ENCODE measurements at places on chromosomes 2 and 18.

- no peak for DNase-seq
Observed at GRCh38 chr18:35573531-35573930, 8.0 kb upstream of the GALNT1 start.

GRCh38 chr2:84197901-84198300 is 261.2 kb downstream of the SUCLG1 start:
- no peak for DNase-seq

- DNase-seq: no peak
Observed at GRCh38 chr2:9708683-9709538, 78.1 kb upstream of the YWHAQ start.

- DNase-seq: no peak
Observed at GRCh38 chr18:4077721-4078120, 377.4 kb downstream of the DLGAP1 start.

DNA sequence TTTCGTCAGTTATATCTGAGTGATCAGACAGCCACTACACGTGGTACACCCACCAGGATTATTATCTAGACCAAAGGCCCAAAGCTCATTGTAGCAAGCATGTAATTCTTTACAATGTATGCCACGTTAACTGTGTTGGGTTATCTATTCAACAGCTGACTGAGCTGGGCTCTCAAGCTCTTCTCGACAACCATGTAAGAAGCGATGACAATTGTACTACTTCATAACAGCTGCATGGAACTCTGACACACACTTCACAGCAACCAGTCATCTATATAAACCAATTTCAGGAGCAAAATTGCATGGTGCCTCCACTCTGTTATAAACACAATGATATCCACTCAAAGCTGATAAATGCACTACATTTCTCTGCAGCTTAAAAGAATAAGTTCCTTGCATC is 701.8 kb downstream of the NR4A2 start:
- no peak for DNase-seq

GRCh38 chr2:106144621-106145331 is 49.3 kb downstream of the UXS1 start:
- DNase-seq: no peak

- no peak for DNase-seq
Observed at GRCh38 chr2:45888167-45888566, 236.7 kb downstream of the PRKCE start.

DNA sequence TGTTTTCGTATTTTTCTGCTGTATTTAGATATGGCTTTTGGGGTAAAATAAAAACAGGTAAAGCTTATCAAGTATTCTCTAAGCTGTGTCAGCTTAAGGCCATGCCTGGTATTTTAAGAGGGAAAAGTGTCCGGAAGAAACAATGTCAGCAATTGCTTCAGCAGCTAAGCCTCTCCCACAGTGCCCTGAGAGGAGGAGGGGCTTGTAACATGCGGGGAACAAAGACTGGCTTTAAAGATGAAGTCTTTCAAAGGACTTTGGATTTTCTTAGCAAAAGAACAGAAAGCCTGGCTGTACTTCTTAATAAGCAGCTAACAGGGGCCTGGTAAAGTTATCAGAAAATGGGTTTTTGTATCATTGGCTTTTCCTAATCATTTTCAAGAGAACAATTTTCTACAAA is 102.8 kb downstream of the PXDN start:
- no peak for DNase-seq

DNA sequence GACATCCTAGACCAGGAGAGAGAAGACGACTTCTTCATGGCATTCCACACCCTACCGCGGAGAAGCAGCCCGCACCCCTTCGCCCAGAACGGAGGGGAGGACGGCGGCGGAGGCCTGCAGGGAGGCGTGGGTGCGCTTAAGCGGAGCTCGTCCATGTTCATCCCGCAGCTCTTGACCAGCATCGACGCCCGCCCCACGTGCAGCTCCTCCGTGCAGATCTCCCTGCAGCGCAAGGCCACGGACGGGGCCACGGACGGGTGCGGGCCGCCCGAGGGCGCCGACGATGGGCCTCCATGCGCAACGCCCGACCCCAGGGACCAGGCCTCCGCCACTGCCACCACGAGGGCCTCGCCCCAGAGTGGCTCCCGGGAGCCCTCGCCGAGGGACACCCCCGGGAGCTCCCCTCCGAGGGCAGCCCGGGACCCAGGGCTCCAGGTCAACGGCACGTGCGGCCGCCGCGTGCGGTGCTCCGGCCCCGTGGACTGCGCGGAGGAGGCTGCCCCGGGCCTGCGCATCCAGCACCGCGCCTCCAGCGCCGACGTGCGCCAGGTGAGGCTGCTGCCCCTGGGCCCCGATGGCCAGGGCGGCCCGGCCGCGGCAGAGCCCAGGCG is 211.8 kb downstream of the NEDD4L start:
- no peak for DNase-seq

DNA sequence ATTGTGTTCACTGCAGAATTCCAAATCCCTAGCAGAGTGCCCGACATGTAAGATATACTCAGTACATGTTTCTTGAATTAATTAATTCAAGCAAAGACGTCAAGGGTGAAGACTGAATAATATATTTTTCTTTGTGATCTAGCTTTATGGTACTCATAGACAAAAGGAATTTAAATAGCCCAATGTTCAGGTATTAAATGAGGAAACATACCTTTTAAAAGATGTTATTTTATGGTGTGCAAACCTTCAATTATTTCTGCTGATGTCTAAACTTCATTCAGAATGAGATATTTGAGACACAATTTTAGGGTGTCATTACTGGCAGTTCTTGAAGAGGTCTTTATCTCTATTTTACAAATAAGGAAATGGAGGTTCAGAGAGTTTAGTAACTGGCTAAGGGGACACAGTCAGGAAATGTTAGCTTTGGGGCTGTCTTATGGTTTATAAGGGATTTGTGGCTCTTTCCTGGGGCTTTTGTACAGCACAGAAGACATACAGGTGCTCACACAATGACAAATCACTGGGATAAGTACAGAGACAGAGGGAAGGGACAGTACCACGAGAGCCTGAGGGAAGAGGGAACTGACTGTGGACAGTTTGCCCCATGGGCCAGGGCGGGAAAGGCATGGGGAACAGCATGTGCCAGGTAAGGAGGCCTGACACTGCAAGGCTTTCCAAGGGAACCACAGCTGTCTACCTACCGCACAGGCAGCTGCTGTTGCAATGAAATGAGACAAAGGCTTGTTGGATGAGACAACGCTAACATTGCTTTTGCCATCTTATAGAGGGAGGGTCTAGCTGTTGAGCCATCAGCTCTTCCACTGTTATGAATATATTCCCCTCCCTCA is 155.3 kb downstream of the DDX1 start:
- DNase-seq: no peak

GRCh38 chr2:104863468-104864279 is 9.8 kb downstream of the POU3F3 start:
- DNase-seq: no peak

- no peak for DNase-seq
Observed at GRCh38 chr18:57027190-57027708, 119.6 kb upstream of the BOD1L2 start.

DNA sequence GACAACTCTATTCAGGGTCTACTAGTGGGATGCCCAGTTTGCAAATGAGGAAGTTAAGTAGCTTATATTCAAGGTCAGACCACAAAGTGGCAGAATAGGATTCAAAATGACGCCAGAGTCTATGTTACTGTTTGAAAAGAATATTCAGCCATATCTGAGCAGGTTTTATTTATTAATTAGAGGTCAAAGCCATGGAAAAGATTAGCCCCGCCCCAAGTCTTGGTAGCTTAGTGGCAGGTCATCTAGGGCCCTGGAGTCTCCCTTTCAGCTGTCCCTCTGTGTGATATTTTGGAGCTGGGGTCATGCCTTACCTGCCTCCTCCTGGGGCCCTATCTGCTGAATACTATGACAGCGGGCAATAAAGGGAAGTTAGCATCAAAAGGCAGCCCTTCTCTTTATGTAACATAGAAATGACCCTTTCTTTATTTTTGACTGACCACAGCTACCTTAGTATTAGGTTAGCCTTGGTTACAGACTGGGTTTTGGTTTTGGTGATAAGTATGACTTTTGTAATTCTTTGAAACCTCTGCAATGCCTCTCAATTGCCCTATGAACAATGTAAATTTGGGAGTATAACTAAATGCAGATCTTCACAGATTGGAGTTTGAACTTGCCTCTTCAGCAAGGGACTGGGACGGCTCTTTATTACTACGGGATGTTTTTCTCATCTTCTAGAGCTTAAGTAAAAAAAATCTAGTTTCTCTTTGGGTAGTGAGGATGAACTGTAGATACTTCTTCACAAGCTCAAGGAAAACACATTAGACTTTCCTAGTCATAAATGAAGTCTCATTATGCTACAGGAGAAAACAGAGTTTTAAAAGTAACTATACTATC is 153.0 kb upstream of the ITGA4 start:
- DNase-seq: no peak

DNA sequence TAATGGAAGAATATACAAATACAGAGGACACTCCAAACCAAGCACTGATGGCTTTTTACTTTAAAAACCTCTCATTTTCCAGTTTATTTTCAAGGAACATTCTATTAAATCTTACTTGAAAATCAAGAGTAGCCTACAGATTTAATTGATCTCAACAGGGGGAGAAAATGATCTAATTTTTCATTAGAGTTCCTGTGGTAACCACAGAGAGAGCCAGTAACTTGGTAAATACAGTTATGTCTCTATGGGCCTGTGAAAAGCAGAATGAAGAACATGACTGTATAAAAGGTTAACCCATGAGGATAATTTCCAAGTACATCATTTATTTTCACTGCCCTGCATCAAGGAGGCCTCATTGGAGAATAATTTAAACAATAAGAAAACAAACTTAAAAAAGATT is 39.8 kb upstream of the ITPRID2 start:
- DNase-seq: no peak

- DNase-seq: no peak
Observed at GRCh38 chr2:22634167-22634566, 750.8 kb upstream of the KLHL29 start.

DNA sequence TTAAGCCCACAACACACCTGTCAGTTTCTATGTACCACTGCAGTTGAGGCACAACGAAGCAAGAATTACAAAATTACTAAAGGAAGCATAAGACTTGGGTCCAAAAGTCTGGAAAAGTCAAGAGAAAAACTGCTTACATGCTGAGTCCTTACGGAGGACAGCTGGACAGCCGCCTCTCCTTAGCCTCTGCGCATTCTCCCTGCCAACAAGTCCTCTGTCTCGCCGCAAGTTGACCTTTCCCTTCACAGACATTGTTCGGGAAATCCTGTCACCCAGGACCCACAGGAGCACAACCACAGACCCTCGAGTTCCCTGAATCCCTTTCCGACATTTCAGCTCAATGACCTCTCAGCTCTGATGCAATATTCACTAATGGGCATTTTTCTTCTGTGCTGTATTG is 525.4 kb upstream of the SALL3 start:
- no peak for DNase-seq

DNA sequence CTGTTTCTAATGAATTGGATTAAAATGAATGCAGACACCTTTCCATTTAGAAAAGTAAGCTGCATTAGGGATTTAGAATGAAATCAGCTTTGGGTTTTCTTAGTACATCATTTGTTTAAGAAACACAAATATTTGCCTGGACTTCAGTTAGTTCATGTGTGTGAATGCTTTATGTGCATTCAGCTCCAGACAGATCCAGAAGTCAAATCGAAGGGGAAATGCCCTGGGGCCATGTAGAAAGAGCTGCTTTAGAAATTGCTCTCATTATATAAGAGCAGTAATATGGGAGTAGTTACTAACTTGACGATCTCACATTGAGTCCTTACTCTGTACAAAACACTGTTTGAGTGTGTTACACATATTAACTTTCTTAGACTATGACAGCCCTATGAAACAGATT is 88.0 kb upstream of the TTC39C start:
- no peak for DNase-seq

DNA sequence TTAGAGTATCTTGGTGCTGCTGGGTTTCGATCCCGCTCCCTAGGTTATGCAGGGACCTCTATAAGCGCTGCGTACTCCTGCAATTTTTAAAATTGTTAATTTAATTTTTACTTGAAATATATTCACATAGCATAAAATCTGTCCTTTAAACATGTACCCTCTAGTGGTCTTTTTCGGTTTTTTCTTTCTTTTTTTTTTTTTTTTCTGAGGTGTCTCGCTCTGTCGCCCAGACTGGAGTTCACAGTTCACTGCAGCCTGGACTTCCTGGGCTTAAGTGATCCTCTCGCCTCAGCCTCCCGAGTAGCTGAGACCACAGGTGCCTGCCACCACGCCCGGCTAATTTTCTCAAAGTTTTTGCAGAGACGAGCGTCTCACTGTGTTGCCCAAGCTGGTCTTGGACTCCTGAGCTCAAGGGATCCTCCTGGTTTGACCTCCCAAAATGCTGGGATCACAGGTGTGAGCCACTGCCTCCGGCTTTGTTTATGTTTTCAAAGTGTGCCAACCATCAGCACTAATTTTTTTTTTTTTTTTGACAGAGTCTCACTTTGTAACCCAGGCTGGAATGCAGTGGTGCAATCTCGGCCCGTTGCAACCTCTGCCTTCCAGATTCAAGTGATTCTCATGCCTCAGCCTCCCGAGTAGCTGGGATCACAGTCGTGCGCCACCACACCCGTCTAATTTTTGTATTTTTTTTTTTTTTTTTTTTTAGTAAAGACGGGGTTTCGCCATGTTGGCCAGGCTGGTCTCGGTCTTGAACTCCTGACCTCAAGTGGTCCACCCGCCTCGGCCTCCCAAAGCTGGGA is 585 bp upstream of the MOB1A start:
- DNase-seq: no peak

DNA sequence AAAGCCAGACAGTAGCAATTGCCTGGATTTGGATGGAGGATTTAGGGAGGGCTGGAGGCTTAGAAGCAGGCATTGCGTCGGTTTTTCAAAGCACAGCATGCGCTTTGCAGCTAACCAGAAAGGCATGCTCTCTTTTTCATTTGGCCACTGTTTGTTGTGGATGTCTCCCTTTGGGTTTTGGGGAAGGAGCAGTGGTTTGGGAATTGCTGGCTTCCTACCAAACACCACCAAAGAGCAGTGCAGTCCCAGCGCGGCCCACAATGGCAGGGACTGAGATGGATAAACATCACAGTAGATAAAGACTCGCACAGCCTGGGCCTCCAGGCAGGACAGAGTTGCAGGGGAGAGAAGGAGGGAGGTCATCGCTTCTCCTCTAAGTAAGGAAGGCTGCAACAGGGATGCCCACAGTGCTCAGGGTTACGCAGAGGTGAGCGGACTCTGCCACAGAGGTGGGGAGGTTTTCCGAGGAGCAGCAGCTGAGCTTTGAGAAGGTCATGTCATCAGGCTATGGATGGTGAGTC is 148.5 kb downstream of the MYT1L start:
- no peak for DNase-seq

DNA sequence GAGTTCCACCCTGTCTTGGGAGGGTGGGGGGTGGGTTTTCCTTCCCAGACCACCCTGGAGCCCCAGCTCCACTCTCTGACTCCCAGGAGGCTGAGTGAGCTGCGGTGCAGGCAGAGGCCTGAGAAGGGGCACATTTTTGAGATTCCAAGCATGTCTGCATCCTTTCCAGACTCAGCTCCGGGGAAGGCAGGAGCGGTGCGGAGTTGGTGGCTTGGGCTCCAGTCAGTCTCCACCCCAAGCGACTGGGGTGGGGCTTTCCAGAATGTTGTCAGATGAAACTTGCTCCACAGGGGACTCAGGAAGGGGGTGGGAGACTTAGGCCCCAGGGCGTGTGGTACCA is 44.2 kb upstream of the HS6ST1 start:
- DNase-seq: no peak

GRCh38 chr2:55992455-55992854 is 68.9 kb upstream of the EFEMP1 start:
- no peak for DNase-seq

- no peak for DNase-seq
Observed at GRCh38 chr2:72220170-72220569, 72.5 kb upstream of the CYP26B1 start.

Data from NCI-H187 (cell line).